ENCODE measurements at places on chromosomes 3 and 15. TPM values are rescaled to one million over a fixed set of nuclear protein-coding genes. Genes with fewer than 3 reads are reported as not detected.

Gene CCR3
- 0.88 TPM for total RNA-seq

Gene ANKRD63
- total RNA-seq: not detected

Gene FRG2C
- not detected for total RNA-seq

Gene SCN5A
- total RNA-seq: 0.68 TPM

Gene KIF7
- 6.5 TPM for total RNA-seq

Gene SEMA6D
- 64.5 TPM for total RNA-seq

Gene SHF
- 4.6 TPM for total RNA-seq

Gene FSIP1
- 2.2 TPM for total RNA-seq

Gene IGSF11
- total RNA-seq: 0.77 TPM

DNA sequence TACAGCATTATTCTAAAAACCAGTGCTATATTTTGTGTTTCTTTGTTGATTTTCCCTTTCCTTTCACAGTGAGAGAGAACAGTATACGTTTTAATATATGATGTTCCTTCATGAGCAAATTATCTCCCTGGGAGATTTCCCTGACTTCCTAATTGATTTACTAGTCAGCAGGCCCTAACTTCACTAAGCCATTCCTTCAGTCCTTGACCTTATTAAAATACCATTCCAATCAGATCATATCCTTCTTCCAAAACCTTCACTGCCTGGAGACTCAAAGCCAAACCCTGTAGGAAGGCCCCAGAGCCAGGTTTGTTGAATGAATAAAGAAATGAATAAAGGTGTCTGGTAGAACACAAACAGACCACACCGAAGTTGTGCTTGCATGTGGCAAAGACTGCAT lies 43.8 kb upstream of the ARHGEF3 start:
- DNase-seq: no peak

- DNase-seq: peak; percentile 83
Observed at GRCh38 chr3:104447681-104448080, 919.0 kb upstream of the ALCAM start.

- DNase-seq: no peak
Observed at GRCh38 chr3:119588112-119588511, 8.8 kb downstream of the ADPRH start.

DNA sequence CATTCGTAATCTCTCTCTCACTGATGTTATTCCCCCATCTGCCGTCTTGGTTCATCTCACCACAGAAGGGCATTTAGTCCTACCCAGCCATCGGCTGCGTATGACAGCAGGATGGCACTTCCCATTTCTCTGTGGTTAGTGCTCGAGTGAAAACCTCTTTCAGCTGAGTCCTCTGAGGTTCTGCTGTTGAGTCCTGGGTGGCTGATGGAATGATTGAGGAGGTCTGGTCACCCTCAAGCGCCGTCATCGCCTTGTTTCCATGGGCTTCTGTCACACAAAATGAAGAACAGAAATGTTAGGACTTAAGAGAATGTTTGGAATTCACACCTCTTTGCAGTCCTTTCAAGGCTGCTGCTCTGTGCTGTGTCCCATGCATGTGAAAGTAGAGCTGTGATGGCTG lies 9.4 kb upstream of the SACM1L start:
- DNase-seq: no peak

DNA sequence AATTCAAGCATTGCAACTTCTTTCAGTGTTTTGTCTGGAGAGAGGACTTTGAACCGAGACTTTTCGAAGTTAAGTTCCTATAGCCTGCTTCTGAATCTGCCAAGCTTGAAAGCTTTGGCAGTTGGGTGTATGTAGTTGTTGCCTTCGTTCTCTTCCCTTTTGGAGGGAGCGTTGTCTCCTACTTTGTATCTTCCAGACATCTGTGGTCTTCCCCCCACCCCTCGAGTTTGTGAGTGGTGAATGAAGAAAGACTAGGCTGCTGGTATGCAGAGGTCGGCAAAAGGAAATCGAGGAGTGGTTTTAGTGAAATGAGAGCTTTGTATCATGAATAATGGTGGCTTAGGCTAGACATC lies 1.3 kb downstream of the CTNNB1 start:
- DNase-seq: peak; percentile 70

GRCh38 chr15:69119001-69119400 lies 41.4 kb upstream of the GLCE start:
- no peak for DNase-seq

GRCh38 chr15:25670621-25671020 lies 192.5 kb downstream of the ATP10A start:
- no peak for DNase-seq

DNA sequence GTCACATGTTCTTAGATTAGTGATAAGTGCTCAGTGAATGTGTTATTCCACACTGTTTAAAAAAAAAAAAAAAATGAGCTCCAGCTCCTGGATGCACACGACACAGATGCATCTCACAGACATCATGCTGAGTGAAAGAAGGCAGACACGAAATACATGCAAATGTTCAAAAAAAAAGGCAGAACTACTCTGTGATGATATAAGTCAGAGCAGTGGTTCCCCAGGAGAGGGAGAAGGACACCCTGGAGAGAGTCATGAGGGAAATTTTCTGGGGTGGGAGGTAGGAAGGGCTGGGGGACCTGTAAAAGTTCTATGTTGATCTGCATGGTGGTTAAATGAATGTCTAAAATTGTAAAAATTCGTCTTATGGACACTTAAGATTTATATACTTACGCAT lies 4.3 kb downstream of the CSRNP1 start:
- DNase-seq: no peak

GRCh38 chr3:64141476-64141875 lies 83.8 kb downstream of the PRICKLE2 start:
- no peak for DNase-seq

DNA sequence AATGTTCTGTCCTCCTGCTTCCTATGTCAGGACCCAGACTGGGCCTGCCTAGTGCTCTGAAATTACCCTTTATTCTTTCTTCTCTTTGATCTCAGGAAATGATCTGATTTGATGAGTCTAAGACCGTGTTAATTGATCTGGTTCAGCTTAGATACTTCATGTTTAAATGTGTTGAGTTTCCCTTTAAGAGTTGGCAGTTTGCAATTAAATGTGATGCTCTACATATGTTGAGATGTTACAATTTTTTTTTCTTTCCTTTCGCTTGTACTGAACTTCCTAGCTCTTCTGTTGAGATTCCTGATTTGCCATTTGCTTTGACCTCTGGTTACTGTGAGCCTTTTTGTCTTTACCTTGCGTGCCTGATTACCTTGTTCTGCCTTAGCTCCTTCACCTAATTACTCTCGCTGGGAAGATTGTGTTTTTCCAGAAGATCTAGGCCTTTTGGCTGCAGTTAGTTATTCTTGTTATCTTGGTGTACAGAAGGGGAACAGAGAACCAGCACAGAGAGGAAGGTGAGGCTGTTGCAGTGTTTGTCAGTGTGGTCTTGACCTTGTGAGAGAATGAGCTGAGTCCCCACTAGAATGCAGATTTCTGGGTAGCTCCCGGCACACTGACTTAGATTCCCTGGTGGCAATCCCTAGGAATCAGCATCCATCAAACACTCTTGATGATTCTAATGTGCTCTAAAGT lies 203.6 kb downstream of the EDEM1 start:
- no peak for DNase-seq

GRCh38 chr3:2976212-2976611 lies 134.0 kb downstream of the IL5RA start:
- DNase-seq: no peak

DNA sequence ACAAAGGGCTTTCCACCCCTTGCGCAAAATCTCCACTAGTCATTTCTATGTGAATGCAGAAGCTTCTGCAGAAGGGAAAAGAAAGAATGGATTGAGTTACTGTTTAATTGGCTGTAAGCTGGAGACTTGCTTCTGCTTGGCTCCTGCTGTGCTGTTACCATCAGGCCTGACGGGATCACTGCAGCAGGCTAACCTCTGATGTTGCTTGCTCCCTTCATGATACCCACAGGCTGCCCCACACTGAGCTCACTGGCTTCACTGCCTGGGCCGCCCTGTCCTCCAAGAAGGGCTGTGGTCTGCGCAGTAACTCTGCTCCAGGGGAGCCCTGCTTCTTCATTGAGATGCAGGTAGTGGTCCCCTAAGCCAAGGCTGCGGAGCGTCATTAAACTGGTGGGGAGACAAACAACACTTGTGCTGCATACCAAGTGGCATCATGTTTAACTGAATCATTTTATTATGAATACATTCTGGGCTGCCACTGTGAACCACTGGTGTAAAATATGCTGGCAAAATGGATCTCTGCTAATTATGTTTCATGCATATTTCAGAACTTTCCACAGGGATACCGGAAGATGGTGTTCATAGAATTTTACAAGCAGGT lies 78.6 kb downstream of the WDR49 start:
- no peak for DNase-seq

DNA sequence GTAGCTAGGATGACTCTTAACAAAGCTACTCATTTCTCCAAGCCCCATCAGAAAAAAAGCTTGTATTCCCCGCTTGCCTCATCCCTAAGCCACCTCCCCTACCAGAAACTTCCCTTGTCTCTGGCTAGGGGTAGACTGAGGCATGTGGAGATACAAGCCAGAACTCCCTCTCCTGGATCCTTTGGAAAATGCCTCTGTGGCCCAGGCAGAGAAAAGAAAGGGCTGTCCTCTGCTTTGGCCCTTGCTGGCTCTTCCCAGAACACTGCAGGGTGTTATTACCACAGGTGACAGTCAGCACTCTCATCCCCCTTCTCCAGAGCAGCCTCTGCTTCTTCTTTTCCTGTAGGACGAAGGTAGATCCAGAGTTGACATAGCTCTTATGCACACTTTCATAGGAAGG lies 15.2 kb downstream of the RMDN3 start:
- no peak for DNase-seq

- DNase-seq: no peak
Observed at GRCh38 chr3:185188816-185189215, 36.0 kb upstream of the C3orf70 start.

GRCh38 chr3:85709346-85709892 lies 750.6 kb downstream of the CADM2 start:
- no peak for DNase-seq

DNA sequence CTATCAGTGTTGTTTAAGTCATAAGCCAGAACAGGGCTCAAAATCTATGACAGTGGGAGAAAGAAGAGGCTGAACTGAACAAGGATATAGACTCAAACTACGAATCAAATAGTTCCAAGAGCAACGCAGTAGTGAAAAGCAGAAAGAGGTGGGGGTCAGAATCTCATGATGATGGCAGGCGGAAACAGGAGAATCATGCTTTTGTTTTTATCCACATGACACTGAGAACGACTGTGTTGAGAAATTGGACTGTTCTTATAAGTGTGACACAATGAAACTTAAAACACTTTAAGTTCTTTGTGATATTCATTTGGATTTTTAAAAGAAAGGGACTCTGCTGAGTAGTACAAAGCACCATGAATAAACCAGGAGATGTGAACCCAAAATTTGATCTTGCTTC lies 309.4 kb downstream of the ULK4 start:
- no peak for DNase-seq

GRCh38 chr15:60906146-60906674 lies 322.9 kb downstream of the RORA start:
- DNase-seq: no peak

- no peak for DNase-seq
Observed at GRCh38 chr15:74869372-74869725, 3.8 kb downstream of the SCAMP2 start.

GRCh38 chr3:117885011-117885441 lies 1149.6 kb downstream of the IGSF11 start:
- no peak for DNase-seq

GRCh38 chr3:127489357-127489756 lies 101.2 kb downstream of the TPRA1 start:
- no peak for DNase-seq

DNA sequence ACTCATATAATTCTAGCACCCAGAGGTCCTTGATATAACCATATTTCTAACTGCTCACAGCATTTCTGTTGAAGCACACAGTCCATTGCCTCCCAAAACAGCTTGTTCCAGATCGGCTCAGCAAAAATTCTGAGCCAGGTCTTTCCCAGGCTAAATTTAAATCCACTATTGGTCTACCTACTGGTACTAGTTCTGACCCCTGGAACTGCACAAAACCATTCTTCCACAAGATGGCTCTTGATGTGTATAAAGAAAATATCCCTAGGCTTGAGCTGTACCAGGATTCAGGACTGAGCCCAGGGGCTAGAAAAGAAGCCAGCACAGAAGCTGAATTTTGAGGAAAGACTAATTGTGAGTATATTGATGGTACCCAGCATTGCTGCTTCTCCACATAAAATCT lies 75.4 kb upstream of the ABHD17C start:
- peak; percentile 58 for DNase-seq

DNA sequence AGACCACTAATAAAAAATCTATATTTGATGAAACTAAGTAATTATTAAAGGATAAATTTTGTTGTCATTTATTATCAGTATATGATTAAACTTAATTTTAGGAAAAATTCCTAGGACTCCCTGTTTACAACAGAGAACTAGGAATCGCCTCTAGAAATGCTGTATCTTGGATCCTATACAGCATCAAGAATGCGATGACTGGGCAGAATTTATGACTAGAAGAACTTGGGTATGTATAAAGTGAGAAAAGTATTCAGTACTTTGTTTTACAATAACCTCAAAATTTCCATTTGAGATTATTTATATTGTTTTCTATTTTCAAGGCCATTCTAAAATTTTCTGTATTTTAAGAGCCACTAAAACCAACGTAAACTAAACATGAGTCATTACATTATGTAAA lies 82.3 kb upstream of the AGTR1 start:
- DNase-seq: peak; percentile 40

DNA sequence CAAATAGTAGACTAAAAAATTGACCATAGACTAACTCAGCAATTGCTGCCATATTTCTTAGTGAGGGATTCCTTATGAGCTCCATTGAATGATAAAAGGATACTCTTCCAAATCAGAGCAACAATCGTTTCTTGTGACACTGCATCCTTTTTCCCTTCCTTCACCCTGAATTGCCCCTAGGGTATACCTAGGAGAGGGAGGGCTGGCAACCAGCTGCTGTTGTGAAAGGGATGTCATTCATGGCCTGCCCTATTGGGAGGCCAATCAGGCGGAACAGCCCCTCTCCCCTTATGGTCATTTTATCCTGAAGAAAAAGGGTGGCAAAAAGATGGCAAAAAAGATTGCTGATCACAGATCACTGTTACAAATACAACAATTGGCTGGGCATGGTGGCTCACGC lies 26.3 kb downstream of the B3GNT5 start:
- DNase-seq: no peak
